ENCODE measurements at places on chromosomes 16 and 17.

DNA sequence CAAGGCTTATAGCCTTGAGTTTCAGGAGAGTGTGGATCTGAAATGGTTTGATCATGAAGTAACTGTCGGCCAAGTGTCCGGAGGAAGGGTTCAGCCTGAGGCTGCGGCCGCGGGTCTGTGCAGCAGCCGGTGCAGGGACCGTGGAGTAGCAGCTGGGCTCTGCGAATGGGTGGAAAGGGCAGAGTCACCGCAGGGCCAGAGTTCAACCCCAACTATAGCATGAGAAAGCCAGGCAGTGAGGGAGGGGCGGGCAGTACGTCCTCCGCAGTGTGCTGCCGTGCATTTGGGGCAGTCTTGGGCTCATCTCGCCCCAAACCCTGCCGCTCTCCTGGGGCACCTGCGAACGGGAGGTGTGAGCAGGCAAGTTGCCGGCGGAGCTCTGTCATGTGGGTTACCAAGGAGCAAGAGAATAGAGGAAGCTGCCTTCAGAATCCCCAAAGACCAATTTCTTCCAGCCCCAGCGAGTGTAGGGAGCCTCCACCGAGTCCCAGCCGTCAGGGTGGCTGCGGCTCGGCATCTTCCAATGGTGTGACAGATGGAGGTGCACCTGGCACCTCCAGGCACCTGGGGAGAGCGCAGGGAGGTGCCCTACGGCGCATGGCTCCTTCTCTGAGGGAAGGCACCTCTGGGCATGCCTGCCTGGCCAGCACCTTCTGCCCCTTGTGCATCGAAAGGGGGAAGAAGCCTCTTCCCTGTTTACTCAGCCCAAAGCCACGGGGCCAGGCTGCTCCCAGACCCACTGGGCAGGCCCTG, 87.3 kb downstream of the RPA1 start:
- DNase-seq: no peak

DNA sequence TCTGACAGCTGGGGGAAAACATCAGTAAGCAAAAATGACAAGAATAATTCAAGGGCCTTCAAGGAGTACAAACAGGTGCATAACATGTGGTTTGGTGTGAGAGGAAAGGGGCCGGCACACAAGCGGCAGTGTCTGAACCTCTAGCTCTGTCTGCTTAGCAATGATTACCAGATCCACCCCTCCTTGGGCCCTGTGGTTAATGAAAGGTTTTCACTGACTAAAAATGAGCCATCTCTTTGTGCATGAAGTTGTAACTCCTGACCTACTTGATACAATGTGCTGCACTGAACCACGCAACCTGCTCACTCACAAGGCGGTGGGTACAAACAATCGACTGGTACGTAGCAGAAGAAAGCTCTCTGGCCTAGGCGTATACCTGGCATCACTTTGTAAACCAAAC, 15.1 kb downstream of the FAM117A start:
- DNase-seq: peak; percentile 72

GRCh38 chr17:77320044-77320440, 179.3 kb downstream of the SEC14L1 start:
- no peak for DNase-seq

- DNase-seq: no peak
Measured at GRCh38 chr17:44010966-44011647, 3.7 kb downstream of the TMEM101 start.

GRCh38 chr16:4056161-4057105, 59.8 kb downstream of the ADCY9 start:
- no peak for DNase-seq

DNA sequence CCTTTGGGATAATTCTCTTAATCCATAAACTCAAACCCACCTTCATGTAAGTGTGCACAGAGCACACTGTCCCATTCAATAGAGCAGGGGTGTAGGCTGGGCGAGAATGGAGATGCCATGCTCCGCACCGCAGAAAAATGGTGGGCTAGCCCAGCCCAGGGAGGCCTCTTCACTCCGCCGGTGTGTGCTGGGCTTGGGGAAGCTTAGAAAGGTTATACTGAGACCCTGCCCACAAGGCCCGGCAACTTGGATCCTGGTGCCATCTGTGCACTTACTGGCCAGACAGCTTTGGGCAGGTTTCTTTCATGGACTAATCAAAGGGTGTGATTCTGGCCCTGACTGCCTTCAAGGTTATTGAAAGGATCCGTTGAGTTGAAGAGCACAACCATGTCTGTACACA, 3.7 kb upstream of the STAT5A start:
- no peak for DNase-seq

GRCh38 chr16:53745086-53745485, 41.1 kb downstream of the FTO start:
- DNase-seq: no peak

- no peak for DNase-seq
Measured at GRCh38 chr17:48262982-48263730, 155.6 kb downstream of the SNX11 start.

- DNase-seq: no peak
Measured at GRCh38 chr16:89036776-89037175, 56.9 kb upstream of the ACSF3 start.

GRCh38 chr17:31200287-31200686, 96.8 kb downstream of the OMG start:
- no peak for DNase-seq

GRCh38 chr17:4073983-4074830, 68.6 kb downstream of the ZZEF1 start:
- DNase-seq: peak; percentile 85

DNA sequence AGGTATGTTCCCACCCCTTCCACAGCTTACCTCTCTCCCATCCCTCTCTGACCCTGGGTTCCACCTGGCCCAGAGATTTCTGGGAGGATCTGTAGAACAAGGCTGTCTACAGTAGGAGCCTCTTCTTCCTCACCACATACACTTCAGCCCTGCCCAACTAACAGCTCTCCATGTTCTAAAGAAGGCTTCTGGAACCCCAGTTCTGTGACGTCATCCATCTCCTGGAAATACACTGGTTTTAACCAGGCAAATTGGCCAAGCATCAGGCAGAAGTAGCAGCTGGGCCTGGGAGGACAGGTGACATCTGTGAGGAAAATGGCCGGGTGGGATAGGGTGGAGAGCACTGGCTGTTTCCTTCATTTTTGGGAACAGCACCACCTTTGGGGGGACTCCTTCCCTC, at the start of gene LYZL6:
LYZL6 (minus strand) TSS at position 177 of the 400 bp plus-strand sequence. CDS start 4,357 bp downstream, outside the sequence.
- no peak for DNase-seq

GRCh38 chr16:61681124-61681523, 355.1 kb downstream of the CDH8 start:
- DNase-seq: no peak

- no peak for DNase-seq
Measured at GRCh38 chr16:86888231-86889053, 310.1 kb downstream of the FOXL1 start.

GRCh38 chr17:973053-973452, 6.5 kb downstream of the NXN start:
- DNase-seq: no peak

DNA sequence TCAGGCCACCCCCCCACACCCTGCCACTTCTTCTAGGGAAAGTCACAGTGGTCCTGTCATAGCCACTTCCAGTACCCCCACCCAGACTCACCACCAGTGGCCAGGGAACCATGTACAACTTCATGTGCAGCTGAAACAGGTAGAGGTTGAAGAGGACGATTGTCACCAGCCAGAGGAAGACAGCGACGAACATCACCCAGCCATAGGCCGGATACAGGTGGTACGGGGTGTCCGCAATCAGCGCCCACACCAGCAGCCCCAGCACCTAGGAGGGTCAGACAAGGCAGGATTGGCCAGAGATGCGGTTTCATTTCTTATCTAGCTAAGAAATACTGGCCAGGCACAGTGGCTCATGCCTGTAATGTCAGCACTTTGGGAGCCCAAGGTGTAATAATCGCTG, 16.7 kb downstream of the ARL2BP start:
- no peak for DNase-seq

DNA sequence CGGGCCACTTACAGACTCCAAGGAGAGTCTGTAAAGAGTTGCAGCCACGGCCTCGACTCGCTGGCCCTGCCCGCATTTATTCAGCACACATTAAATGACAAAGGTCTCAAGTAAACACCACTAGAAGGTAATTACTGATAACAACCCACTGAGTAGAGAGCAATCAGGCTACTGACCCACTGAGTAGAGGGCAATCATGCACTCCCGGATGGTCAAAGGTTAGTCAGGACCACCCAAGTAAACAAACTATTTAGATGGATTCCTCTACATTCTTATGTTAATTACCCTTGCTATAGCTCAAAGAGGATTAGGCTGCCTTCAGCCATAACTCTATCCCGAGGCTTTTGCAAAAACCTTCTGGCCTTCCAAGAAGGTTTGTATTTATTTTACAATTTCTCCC, 30.7 kb upstream of the ZNF267 start:
- no peak for DNase-seq

DNA sequence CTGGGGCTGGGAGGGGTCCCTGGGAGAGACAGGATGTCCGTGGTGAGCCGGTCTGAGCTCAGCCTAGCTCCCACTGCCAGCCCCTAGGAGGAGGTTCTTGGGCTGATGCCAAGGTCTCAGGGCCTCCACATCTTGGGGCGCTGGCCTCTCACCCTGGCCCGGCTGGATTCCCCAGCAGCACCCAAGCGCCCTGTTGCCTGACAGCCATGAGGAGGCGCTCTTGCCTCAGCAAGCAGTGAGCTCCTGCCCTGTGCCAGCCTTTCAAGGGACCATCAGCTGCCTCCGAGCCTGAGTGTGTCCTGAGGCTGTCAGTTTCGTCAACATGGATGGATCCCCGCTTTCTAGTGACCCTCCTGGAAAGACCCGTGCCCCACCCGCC, 234.9 kb upstream of the CIBAR2 start:
- no peak for DNase-seq

DNA sequence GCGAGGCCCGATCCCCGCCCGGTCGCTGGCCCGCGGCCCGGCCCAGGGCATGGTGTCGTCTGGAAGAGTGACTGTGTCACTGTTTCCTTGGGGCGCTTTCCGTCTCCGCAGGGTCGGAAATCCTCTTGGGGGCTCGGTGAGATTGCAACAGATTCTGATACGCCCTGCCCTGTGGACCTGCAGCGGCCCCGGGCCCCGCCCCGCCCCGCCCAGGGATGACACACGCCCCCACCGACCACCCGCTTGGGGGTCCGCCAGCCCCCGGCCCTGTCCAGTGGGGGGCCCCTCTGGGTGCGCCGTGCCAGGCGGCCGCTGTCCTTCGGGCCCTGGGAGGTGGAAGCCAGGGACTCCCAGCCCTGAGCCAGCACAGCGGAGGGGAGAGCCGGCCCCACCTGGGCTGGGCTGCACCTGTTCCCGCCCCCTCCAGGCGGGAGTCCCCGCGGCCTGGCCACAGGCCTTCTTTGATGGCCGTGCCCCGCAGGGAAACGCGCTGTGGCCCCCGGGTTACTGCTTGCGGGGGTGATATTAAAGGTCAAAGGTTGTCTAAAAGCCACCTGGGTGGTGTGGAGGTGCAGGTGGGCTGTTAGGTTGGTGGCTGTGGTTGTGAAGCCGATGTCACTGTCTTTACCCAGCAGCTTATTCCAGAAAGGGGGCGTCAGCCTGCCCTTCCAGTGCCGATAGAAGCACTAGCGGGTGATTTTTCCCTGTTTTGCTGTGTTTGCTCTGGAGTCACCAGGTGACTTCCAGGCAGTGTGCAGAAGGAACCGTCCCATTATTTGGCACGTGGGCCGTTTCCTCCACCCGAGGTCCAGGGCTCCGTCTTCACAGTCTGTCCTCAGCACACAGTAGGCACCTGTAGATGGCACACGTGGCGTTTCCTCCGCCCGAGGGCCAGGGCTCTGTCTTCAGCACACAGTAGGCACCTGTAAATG, 752 bp downstream of the TBC1D24 start:
- no peak for DNase-seq

DNA sequence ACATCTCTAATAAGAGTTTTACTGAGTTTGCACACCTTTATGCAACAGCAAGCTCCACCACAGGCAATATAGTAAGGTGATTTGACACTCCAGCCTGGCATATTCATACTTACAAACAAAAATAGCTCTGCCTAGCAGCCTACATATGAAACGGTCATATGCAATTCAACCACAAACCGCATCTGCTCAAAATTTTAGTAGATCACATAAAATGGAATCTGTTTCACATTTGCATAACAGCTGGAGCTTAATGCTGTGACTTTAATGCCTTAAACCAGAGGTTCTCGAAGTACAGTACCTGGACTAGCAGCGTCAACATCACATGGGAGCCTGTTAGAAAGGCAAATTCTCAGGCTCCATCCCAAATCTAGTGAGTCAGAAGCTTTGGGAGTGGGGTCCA, 578.4 kb downstream of the CDH11 start:
- DNase-seq: no peak

All from GM06990 (cell line).